ENCODE measurements at places on chromosomes 16 and 17.

- DNase-seq: peak; percentile 55
Measured at GRCh38 chr17:39640591-39641031, 3.7 kb downstream of the STARD3 start.

DNA sequence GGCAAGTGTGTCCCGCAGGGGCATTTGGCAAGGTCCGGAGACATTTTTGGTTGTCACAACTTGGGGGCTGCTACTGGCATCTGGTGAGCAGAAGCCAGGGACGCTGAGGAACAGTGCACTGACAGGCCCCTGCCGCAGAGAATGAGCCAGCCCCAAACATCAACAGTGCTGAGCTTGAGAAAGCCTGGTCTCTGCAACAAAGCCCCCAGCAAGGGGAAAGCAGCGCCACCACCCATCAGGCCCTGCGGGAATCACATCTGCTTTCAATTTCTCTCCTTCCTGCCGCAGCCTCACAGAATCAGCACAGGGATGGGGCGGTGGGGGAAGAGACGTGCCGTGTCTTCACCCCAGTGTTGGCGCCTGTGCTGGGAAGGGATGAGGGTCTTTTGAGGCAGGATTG is 14.8 kb upstream of the PRPSAP1 start:
- DNase-seq: no peak

DNA sequence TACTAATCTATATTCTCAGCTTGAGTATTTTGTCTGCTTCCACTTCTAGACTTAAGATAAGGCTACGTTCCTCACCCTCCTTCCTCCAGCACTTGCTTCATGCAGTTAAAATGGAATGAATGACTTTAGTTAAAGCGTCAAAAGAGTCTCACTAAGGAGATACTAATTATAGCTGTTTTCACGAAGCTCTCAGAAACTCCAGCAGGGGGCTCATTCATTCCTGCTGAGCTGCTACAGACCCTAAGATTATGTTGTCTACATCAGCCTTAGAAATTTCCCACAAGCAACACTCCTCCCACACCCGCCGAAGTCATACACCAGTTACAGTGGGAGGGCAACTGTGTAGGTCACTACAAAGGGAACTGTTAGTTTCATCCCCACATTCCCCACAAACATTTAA is 57.0 kb upstream of the KIFC3 start:
- peak; percentile 61 for DNase-seq

GRCh38 chr17:71071837-71072236 is 902.5 kb downstream of the KCNJ2 start:
- peak; percentile 99 for DNase-seq

DNA sequence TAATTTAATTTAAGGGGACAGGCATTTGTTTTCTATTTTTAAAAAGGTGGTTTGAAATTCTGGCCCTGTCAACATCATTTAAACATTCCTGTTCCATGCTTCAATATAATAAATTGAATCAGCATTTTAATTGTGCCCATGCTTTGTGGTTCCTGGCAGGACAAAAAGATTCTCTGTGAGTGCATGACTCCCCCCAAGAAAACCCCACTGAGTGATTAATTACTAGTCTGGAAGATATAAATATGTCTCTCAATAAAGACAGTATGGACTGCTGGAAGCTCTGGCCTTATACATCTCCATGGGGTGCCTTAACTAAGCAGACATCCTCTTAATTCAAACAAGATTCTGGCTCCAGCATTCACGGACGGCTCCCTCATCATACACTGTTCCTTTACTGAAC is 95.0 kb upstream of the PSMD7 start:
- DNase-seq: no peak

DNA sequence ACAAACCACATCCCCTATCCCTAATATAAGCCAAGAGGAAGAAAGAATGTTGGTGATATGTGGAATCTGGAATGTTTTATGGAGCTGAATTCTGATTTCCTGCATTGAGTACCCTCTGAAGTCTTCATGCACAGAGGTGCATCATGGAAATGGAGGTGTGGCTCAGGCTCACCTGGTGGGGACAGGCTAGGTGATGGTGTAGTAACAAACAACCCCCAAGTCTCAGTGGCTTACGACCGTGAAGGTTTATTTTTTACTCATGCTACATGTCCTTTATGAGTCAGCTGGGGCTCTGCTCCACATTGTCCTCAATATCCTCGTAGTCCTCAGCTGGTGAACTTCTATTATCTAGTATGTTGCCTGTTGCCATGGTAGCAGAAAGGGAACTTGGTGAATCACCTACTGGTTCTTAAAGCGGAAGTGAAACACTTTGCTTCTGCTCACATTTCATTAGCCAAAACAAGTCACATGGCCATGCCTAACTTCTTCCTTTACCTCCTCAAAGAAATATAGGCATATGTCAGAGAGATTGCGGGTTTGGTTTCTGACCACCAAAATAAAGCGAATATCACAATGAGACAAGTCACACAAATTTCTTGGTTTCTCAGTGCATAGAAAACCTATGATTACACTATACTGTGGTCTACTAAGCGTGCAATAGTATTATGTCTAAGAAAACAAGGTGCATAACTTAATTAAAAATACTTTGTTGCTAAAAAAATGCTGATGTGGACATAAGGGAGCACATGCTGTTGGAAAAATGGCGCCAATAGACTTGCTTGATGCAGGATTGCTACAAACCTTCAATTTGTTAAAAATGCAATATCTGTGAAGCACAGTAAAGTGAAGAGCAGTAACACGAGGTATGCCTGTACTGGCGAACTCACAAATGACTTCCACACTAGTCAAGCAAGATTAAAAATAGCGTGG is at the start of gene PMFBP1:
Gene PMFBP1 (minus strand): TSS at position 51 of the 930 bp plus-strand sequence. CDS start 947 bp downstream, outside the sequence.
- peak; percentile 94 for DNase-seq

DNA sequence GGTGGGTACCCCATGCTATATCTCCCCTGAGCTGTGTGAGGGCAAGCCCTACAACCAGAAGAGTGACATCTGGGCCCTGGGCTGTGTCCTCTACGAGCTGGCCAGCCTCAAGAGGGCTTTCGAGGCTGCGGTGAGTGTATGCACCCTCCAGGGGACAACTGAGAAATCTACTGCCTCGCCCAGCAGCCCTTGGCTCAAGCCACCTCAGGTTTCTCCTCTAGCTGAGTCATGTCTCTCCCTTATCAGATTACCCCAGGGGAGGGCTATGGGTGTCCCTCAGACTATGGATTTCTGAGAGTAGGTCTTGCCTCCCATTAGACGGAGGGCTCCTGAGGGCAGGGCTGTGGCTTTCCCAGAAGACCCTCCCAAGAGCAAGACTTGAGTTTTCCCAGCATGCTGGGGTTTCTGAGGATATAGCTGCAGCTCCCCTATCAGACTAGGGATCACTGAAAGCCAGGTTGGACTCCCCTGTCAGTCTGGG is 6.7 kb downstream of the NEK8 start:
- no peak for DNase-seq

DNA sequence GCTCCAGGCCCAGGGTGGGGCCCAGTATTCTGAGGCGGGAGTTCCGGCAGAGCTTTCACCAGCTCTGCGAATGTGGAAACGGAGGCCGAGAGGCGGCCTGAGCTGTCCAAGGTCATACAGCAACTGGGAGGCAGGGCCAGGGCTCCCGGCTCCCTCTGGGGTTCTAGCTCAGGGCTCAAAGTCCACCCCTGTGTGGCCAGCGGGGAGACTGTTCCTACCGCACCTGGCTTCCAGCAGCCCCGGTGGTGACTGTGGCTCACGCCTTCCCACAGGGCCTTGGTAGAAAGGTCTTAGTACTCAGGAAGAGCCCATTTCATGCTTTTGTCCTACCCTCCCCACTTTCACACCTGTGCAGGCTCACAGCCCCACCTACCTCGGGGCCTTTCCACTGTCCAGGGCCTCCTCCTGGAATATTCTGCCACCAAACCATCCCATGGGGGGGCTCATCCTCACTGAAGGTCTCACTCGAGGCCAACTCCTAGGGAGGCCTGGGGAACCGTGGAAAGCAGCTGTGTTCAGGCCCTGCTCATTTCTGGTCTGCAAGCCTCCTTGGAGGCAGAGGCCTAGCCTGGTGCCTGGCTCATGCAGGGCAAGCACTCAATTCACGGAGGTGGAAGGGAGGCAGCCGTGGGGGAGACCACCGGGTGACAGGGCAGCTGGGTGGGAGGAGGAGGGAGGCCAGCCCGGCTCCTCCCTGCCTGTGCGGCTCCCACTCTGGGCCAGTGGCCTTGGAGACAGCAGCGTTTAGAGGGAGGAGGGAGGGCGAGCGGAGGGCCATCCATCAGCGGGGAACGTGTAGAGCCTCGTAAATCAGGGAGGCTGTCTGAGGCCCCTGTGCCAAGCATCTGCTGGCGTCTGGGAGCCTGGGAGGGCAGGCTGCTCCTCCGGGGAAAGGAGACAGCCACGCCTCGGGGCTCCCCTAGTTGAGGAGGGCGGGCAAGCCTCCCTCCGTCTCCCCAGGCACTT is 12.7 kb upstream of the DOC2B start:
- DNase-seq: no peak

DNA sequence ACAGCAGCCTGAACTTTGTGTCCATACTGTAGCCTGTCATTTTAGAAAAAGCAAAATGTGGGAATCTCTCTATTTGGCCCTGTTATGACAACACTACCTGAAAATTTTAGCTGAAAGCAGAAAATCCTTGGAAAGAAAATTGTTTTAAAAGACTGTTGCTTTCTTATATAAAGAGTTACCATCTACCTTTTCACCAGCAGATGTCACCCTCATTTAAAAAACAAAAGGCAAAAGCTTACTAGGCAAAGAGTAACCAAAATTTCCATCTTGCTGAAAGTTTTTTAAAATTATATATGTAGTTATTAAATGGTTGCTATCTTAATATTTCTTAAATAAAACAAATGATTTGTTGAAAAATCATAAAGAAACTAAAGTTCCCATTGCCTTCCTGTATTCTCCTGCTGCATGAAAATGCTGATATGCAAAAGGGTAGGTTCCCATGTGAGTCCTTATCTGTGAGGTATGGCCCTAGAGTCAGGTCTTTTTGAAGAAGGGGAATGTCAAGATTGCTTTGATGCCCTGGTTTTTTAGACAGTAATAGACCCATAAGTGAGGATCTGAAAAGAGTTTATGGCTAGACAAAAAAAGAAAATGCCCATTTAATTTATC is 61.0 kb downstream of the TNRC6C start:
- peak; percentile 50 for DNase-seq

DNA sequence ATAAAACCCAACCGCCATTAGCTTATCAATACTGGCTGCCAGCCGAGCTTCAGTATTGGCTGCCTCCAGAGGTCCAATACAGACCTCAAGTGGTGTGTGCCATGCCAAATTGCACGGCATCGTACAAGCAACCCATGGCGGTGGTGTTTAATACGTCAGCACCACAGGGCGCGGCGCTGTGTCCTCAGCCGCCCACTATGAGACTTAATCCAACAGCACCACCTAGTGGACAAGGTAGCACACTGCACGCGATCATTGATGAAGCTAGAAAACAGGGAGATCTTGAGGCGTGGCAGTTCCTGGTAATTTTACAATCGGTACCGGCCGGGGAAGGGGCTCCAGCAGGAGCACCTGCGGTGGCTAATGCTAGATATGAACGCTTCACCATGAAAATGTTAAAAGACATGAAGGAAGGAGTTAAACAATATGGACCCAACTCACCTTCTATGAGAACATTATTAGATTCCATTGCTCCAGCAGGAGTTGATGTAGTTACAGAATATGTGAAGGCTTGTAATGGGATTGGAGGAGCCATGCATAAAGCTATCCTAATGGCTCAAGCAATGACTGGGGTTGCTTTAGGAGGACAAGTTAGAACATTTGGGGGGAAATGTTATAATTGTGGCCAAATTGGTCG is 15.4 kb downstream of the FLYWCH1 start:
- peak; percentile 87 for DNase-seq

DNA sequence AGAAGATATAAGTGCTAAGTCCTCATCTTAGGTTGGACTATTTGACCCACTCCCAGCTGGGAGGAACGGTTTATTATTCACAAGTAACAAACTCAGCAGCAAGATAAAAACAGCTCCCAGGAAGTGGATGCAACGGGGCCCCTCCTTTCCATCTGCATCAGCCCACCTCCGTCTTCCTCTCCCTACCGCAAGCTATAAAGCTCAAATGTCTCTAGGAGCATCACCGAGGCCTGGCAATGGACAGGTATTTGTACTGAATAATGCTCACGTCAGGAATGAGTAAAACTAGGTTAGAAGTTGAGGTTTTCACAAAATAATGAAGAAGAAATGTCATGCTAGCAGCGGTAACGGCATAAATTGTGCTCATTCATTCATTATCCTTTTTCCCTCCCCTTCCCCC is 408.7 kb upstream of the PSMD7 start:
- DNase-seq: no peak

- DNase-seq: no peak
Measured at GRCh38 chr17:10041916-10042588, 137.0 kb upstream of the RCVRN start.

DNA sequence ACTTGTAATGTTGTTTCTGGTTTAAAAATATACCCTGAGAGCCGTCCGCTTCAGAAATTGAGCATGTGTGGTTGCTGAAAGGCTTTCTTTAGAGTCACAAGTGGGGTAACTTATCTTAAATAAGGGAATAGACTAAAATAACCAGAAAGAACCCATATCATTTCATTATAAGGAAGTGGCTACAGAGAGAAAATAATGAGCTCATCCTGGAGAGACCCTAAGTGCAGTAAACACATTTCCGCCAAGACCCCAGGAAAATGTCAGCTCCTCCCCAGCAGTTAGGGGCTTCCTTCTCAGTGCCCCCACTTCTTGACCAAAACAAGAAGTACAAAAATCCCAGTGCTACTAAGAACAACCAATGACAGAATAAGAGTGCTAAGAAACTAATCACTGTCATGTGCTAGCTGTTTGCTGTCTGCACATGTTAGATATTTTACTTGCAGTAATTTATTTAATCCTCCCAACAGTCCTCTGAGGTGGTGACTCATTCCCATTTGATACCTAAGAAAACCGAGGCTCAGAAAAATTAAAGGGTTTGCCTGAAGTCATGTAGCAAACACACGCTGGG is 83.5 kb downstream of the CDYL2 start:
- DNase-seq: no peak

- DNase-seq: no peak
Measured at GRCh38 chr17:17231621-17232302, 5.2 kb downstream of the FLCN start.

DNA sequence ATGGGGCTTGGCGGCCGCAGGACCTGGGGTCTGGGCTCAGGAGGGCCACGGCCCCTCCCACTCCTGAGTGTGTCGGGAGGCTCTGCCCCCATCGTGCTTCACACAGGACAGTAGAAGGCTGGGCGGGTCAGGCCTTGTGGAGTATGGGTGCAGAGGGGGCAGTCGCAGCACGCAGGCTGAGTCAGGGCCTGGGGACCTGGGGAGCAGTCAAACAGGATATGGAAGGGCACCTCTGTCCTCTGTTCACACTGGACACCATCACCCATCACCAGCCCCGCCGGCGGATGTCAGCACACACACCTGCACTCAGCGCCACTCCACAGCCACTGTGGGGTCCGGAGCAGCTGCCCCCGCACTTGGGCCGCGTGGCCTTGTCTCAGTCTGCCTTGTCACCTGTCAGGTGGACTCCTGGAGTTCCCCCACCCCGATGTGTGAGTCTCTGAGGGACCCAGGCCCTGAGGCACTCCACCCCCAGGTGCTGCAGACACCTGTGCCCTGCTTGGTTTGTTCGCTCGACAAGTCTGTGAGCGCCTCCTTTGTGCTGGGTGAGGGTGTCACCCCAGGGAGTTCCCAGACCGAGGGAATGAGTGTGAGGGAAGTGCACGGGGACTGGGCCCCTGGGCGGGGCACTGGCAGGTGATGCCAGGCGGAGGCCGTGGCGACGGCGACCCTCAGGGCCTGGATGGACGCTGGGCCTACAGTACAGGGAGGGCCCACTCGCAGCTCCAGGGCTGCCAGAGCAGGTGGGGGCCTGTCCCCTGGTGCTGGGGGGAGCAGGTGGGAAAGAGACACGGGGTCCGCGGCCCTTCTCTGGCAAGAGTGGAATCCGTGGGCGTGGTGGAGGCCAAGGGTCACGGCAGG is 31.7 kb downstream of the ZFPM1 start:
- DNase-seq: no peak
